ENCODE measurements at places on chromosomes 6 and 20.

GRCh38 chr6:34094474-34095135, 51.3 kb downstream of the GRM4 start:
- no peak for DNase-seq

GRCh38 chr20:48455651-48456365, 372.0 kb downstream of the PREX1 start:
- DNase-seq, result no peak

GRCh38 chr6:131013495-131013894, 49.5 kb downstream of the EPB41L2 start:
- DNase-seq, result no peak

GRCh38 chr6:90168693-90169131, 127.9 kb downstream of the BACH2 start:
- no peak for DNase-seq

- no peak for DNase-seq
These were observed 255.5 kb downstream of the CDC5L start for GRCh38 chr6:44642870-44643522.

GRCh38 chr20:36957875-36958667, 6.6 kb upstream of the SAMHD1 start:
- no peak for DNase-seq

GRCh38 chr6:40082278-40083043, 148.2 kb upstream of the MOCS1 start:
- DNase-seq, result no peak

Data from effector memory CD8-positive, alpha-beta T cell (primary cell).